Calu3 (cell line): ENCODE measurements at places on chromosomes 7 and 10. TPM values are rescaled to one million over a fixed set of nuclear protein-coding genes. Genes with fewer than 3 reads are reported as not detected.

DNA sequence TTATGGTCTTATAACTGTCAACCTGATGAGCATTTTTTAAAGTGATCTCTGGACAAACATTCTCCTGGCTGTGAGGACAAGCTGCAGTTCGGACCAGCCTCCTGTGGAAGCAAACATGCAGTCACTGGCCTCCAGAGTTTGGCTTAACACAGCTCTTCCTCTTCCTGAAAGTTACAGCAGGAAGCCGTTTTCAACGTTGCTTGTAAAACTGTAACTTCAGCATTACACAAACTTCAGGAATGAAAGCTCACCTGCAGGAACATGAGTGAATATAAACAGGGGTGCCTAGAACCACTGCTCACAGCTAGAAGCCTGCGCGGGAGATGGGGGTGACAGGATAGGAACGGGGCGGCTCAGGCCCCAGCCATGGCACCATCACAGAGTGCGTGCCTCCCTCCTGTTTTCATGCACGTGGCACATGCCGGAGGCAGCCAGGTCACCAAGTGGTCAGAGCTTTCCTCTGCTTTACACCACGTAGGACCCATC is 292.9 kb upstream of the PITRM1 start:
- H3K4me3 ChIP-seq: no peak overlapping the region
- no peak for DNase-seq
- H3K27me3 ChIP-seq: no peaks in the 10 kb centered on the region
- no peak overlapping the region for H3K27ac ChIP-seq
- peaks cover 52% of the 10 kb centered on the region for H3K4me1 ChIP-seq
- H3K36me3 ChIP-seq: peaks cover 18% of the 10 kb centered on the region

DNA sequence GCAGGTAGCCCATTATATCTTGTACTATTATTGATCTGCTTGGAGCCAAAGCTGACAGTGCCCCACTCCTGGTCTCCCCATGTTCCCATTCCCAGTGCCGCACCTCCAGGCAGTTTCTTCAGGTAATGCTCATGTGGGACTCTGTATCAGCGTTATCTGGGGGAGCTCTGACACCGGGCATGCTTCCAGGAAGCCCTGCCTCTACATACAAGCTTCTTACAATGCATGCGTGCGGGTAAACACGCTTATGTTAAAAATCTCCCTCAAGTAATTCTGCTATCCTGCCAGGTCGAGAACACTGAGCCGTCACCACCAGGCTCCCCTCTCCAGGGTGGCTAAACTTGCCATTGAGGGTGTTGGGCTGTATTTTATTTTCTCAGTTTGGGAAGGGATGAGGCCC is 61.6 kb upstream of the LBX1 start:
- H3K27me3 ChIP-seq: peaks cover 87% of the 10 kb centered on the region
- no peak for DNase-seq
- no peaks in the 10 kb centered on the region for H3K36me3 ChIP-seq
- H3K4me1 ChIP-seq: peaks cover 9% of the 10 kb centered on the region

Gene C10orf105
- total RNA-seq: not detected in 2 replicates

Gene AMPH
- not detected in 2 replicates for total RNA-seq

- no peaks in the 10 kb centered on the region for H3K36me3 ChIP-seq
- H3K27me3 ChIP-seq: no peaks in the 10 kb centered on the region
- H3K27ac ChIP-seq: no peak overlapping the region
- no peak overlapping the region for H3K4me3 ChIP-seq
- no peaks in the 10 kb centered on the region for H3K4me1 ChIP-seq
- DNase-seq: no peak
Observed at GRCh38 chr7:113519472-113519871, 399.3 kb downstream of the PPP1R3A start.

Gene ZNF425
- 1.0 and 1.5 TPM in 2 replicates for total RNA-seq

DNA sequence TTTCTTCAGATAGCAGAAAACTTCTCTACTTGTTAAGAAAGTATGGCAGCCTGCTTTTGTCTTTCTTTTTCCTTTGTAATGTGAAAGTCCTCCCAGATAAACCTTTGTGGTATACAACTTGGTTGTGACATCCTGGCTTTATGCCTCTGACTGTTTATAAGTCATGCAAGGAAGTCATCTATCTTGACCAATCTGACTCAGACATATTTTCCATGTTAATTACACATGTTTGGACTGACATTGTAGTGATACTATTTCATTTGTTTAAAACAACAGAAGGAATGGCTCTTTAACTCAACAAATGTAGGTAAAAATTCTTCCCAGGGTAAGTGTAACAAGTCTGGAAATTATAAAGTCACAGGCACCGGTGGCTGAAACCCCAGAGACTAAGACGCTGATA is 341.6 kb upstream of the MEOX2 start:
- no peak overlapping the region for H3K4me3 ChIP-seq
- H3K4me1 ChIP-seq: no peaks in the 10 kb centered on the region
- H3K27ac ChIP-seq: no peak overlapping the region
- H3K36me3 ChIP-seq: no peaks in the 10 kb centered on the region
- no peak for DNase-seq

DNA sequence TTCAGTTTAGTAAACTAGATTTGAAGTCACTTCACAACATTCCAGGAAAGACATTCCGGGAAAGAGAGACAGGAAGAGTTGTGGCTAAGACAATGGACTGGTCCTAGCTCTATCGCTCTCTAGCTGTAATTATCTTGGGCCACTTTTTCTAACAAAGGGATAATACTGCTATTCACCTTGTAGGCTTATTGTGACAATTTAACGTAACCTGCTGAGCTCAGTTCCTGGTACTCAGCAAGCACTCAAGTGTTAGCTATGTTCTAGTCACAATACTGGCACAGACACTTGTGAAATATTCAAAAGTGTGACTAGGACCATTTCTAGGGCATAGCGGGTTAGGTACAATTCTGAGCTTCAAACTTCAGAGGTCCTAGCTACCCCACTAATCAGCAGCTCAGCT is 12.0 kb upstream of the NRCAM start:
- no peaks in the 10 kb centered on the region for H3K4me1 ChIP-seq
- no peak overlapping the region for H3K27ac ChIP-seq
- no peak overlapping the region for H3K4me3 ChIP-seq
- DNase-seq: no peak

GRCh38 chr7:76231583-76231982 is 29.9 kb downstream of the SRRM3 start:
- H3K4me1 ChIP-seq: no peaks in the 10 kb centered on the region
- no peaks in the 10 kb centered on the region for H3K36me3 ChIP-seq
- peaks cover 70% of the 10 kb centered on the region for H3K27me3 ChIP-seq
- no peak for DNase-seq
- H3K4me3 ChIP-seq: no peak overlapping the region

GRCh38 chr10:78185693-78186055 is 152.0 kb downstream of the RPS24 start:
- H3K27ac ChIP-seq: no peak overlapping the region
- no peak for DNase-seq
- H3K36me3 ChIP-seq: no peaks in the 10 kb centered on the region
- H3K4me3 ChIP-seq: no peak overlapping the region
- H3K4me1 ChIP-seq: no peaks in the 10 kb centered on the region

DNA sequence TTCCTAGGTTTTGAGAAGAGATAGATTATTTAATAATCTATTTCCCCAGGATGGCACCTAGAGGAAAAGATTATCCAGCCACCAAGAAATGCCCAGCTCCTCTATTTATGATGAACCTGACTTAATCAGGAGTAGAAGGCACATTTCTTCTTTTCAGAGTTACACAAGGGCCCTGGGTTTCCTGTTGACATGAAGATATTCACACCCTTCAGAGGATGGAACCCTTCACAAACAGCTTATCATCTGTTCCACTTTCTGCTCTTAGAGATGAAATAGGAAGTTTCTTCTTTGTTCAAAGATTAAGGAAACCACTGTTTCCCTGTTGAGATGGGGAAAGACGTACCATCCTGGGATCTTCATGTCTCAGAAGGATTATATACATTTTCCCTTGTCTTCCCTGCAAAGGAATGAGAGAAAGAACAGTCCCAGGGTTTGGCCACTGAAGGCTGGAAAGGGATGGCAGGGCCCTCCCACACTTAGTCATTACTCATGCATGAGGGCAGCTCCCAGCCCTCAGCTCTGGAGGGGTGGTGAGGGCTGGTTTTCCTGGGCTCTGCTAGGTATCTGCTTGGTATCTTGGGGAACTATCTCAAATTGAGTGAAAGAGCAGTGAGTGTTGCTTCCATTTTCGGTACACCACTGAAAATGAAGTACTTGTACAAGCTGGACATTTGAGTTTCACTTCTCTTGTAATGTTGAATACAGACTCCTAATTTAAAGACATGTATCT is 64.0 kb downstream of the MTPAP start:
- DNase-seq: peak; percentile 8
- H3K36me3 ChIP-seq: no peaks in the 10 kb centered on the region
- no peak overlapping the region for H3K4me3 ChIP-seq
- peaks cover 46% of the 10 kb centered on the region for H3K27me3 ChIP-seq
- no peak overlapping the region for H3K27ac ChIP-seq
- no peaks in the 10 kb centered on the region for H3K4me1 ChIP-seq

Gene LRRC18
- not detected in 2 replicates for total RNA-seq

DNA sequence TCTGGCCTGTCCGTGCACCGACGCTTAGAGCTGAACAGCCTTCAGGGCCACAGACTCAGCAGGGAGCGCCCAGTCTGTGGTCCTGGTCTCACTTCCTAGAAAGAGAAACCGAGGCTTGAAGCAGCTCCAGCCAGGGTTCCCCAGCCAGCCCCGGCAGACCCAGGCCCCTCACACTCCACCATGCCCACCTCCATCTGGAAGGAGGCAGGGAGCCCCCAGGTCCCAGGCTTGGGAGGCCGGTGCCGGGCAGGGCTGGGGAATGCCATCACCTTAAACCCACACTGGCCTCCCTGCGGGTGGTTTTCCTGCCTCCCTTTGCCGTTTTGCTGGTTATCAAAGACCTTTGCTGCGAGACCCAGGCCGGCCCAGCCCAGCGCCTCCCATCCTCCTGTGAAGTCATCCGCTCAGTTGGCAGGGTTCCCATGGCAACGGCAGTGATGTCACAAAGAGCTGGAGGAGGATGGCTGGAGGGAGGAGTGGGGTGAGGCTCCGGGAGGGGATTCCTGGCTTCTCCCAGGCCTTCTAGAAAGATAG is 24.0 kb downstream of the ELFN1 start:
- H3K4me3 ChIP-seq: no peak overlapping the region
- peaks cover 3% of the 10 kb centered on the region for H3K36me3 ChIP-seq
- no peak overlapping the region for H3K27ac ChIP-seq
- no peaks in the 10 kb centered on the region for H3K4me1 ChIP-seq
- DNase-seq: peak; percentile 39
- peaks cover 98% of the 10 kb centered on the region for H3K27me3 ChIP-seq

DNA sequence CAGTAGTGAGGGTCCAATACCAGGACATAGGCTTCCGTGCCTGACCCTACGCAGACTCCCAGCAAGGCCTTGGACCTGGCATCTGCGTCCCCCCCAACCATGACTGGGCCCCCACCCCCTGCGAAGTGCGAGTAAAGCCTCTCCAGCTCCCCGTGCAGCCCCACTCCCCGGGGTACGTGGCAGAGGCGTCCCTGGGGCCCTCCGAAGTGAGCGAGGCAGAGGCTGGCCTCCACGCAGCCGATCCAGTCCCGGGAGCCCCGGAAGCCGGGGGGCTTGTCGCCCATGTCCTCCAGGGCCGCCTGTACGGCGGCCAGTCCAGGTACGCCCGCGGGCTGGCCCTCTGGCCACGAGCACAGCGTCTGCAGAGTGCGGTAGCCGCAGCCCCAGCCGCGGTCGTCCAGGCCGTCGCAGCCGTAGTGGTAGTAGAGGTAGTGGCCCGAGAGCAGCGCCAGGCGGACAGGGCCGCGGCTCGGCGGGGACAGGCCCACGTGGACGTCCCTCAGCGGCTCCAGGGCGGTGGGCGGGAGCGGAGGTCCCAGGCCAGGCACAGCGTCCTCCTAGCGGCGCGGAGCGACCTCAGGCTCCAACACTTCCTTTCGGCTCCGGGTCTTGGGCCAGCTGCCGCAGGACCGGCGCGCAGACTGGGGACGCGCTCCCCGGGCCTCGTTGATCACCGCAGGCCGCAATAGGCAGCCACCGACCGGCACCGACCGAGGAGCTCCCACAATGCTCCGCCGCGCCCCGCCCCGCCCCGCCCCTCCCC is at the start of gene UFSP1:
TSS of gene UFSP1 (minus strand) at position 728 of the 763 bp plus-strand sequence. CDS start at position 284, 444 bp downstream.
- H3K27me3 ChIP-seq: no peaks in the 10 kb centered on the region
- H3K4me3 ChIP-seq: peak within 1 kb of the TSS; percentile 67

- no peak for DNase-seq
- peak overlapping the region; percentile 68 for H3K4me3 ChIP-seq
- H3K27me3 ChIP-seq: peaks cover 46% of the 10 kb centered on the region
- no peaks in the 10 kb centered on the region for H3K4me1 ChIP-seq
- no peaks in the 10 kb centered on the region for H3K36me3 ChIP-seq
Observed at GRCh38 chr10:19815036-19815730, 1.0 kb upstream of the PLXDC2 start.

Gene OR6V1
- not detected in 2 replicates for total RNA-seq

Gene PRSS37
- not detected in 2 replicates for total RNA-seq

Gene AGAP9
- 17.6 and 19.3 TPM in 2 replicates for total RNA-seq

GRCh38 chr10:11165591-11166543 is 148.2 kb downstream of the CELF2 start:
- H3K4me1 ChIP-seq: no peaks in the 10 kb centered on the region
- no peaks in the 10 kb centered on the region for H3K36me3 ChIP-seq
- no peak overlapping the region for H3K4me3 ChIP-seq
- no peak for DNase-seq
- peaks cover 34% of the 10 kb centered on the region for H3K27me3 ChIP-seq
- H3K27ac ChIP-seq: no peak overlapping the region

- peaks cover 90% of the 10 kb centered on the region for H3K27me3 ChIP-seq
- H3K4me3 ChIP-seq: no peak overlapping the region
- H3K36me3 ChIP-seq: no peaks in the 10 kb centered on the region
Observed at GRCh38 chr10:86220626-86221025, 146.0 kb downstream of the GRID1 start.

Gene LLCFC1
- total RNA-seq: not detected in 2 replicates

- DNase-seq: peak; percentile 68
- H3K27ac ChIP-seq: peak overlapping the region; percentile 72
- peaks cover 46% of the 10 kb centered on the region for H3K4me1 ChIP-seq
- H3K36me3 ChIP-seq: peaks cover 39% of the 10 kb centered on the region
- H3K27me3 ChIP-seq: no peaks in the 10 kb centered on the region
Observed at GRCh38 chr10:70405037-70405824, 1.3 kb downstream of the EIF4EBP2 start.

Gene NXPH1
- not detected in 2 replicates for total RNA-seq

Gene HSPA12A
- total RNA-seq: 2.4 and 3.2 TPM in 2 replicates

- no peaks in the 10 kb centered on the region for H3K27me3 ChIP-seq
- peaks cover 57% of the 10 kb centered on the region for H3K36me3 ChIP-seq
- peaks cover 46% of the 10 kb centered on the region for H3K4me1 ChIP-seq
Observed at GRCh38 chr7:90242369-90243168, 2.4 kb upstream of the CFAP69 start.

DNA sequence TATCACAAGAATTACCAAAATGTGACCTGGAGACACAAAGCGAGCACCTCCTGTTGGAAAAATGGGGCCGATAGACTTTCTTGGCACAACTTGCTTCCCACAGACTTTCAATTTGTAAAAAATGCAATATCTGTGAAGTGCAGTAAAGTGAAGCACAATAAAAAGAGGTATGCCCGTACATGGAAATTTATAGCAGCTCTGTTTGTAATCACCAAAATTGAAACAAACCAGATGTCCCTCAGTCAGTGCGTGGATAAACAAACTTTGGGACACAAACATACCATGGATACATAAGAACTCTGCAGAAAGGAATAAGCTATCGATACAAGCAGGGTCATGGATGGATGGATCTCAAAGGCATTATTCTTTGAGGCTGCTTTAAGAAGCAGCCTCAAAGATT is 33.6 kb downstream of the ARID5B start:
- H3K36me3 ChIP-seq: no peaks in the 10 kb centered on the region
- no peak overlapping the region for H3K27ac ChIP-seq

GRCh38 chr10:17340144-17340829 is 112.2 kb downstream of the VIM start:
- no peaks in the 10 kb centered on the region for H3K27me3 ChIP-seq
- peaks cover 4% of the 10 kb centered on the region for H3K36me3 ChIP-seq
- no peak for DNase-seq
- no peak overlapping the region for H3K27ac ChIP-seq

Gene ANKRD1
- total RNA-seq: 2.3 and 6.2 TPM in 2 replicates

GRCh38 chr10:62047228-62047892 is 145.9 kb downstream of the ARID5B start:
- H3K36me3 ChIP-seq: peaks cover 5% of the 10 kb centered on the region
- no peak for DNase-seq
- no peak overlapping the region for H3K4me3 ChIP-seq
- peaks cover 80% of the 10 kb centered on the region for H3K4me1 ChIP-seq
